CD8-positive, alpha-beta memory T cell (primary cell): ENCODE measurements at places on chromosomes 1 and 21. TPM values are rescaled to one million over a fixed set of nuclear protein-coding genes. Genes with fewer than 3 reads are reported as not detected.

DNA sequence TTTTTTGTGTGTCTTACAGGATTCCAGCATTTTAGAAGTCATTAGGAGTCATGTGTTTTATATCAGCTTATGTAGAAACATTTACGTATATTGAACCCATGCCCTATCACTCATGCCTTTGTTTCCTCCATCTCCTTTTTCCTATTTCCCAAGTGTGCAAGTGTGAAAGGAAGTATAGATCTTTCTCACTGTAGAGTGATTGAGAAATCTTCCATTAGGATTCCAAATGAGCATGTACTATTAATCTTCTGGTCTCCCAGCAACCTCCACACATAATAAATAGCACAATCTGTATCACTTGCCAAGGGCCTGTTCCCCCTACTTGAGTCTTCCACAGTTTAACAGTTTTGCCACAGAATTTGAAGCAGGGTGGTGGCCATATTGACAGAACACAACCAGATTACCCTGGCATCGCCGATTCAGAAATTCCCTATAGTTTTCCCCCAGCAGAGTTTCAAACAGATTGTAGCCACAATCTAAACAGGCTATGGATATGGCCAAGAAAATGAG lies 1052.8 kb downstream of the TTLL7 start:
- no peak for DNase-seq

PRDX1 gene
- 261 TPM for polyA plus RNA-seq

SHISA4 gene
- 0.41 TPM for polyA plus RNA-seq

OR2T29 gene
- polyA plus RNA-seq = not detected

GRCh38 chr1:113608399-113608798 lies 150.9 kb downstream of the PHTF1 start:
- no peak for DNase-seq

RCSD1 gene
- polyA plus RNA-seq = 171 TPM

GRCh38 chr1:23444596-23445390 lies 20.2 kb upstream of the TCEA3 start:
- no peak for DNase-seq

GRCh38 chr1:67685558-67686266 lies 711 bp downstream of the GADD45A start:
- peak; percentile 57 for DNase-seq

CHIA gene
- not detected for polyA plus RNA-seq

- no peak for DNase-seq
These were observed 8.4 kb downstream of the PLPP3 start for GRCh38 chr1:56570924-56571372.

PADI2 gene
- polyA plus RNA-seq = not detected

CD247 gene
- polyA plus RNA-seq = 395 TPM

DNA sequence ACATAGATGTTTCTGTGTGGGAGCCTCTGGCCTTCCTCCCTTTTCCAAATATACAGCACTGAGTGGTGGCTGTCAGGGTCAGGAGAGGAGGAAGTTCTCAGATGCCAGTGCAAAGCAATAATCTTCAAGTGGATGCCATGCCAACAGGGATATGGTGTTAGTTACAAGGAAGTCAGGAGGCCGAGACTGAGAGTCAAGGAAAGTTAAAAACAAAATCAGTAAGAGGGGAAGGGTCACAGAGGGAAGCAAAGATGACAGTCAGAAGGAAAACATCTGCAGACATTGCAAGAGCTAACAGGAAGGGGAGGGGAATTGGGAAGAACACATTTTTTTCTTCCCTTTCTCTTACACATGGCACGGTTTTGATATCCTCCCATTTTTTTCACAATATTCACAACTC lies 691.4 kb downstream of the ADGRL2 start:
- no peak for DNase-seq

TAF13 gene
- polyA plus RNA-seq = 2.3 TPM

- no peak for DNase-seq
These were observed 87.4 kb downstream of the CRB1 start for GRCh38 chr1:197355248-197355995.

GRCh38 chr1:96865731-96866685 lies 144.4 kb downstream of the PTBP2 start:
- DNase-seq = no peak

DNA sequence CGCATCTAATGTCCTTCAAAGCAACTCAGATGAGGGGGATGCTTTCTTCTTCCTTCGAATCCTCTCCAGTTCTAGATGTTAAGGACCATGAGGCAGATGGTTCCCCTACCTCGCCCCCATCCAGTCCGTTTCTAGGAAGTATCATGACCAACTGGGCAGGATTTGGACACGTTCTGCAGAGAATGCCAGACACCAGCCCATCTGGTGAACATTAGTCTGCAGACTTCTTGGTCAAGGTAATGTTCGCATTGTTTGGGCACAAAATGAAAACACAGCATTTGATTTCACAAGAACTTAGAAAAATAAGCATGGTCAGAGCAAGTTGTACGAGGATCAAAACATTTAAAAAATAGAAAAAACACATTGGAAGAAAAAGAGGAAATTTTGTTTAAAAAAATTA lies 25.4 kb upstream of the ADARB1 start:
- DNase-seq = no peak

SLC16A4 gene
- 0.49 TPM for polyA plus RNA-seq

- DNase-seq = no peak
These were observed 166.7 kb downstream of the GALNT2 start for GRCh38 chr1:230233786-230234185.

LORICRIN gene
- polyA plus RNA-seq = not detected

- no peak for DNase-seq
These were observed 26.9 kb upstream of the DDR2 start for GRCh38 chr1:162605225-162605927.

- peak; percentile 66 for DNase-seq
These were observed 5.7 kb upstream of the TPRG1L start for GRCh38 chr1:3618881-3619671.

DNA sequence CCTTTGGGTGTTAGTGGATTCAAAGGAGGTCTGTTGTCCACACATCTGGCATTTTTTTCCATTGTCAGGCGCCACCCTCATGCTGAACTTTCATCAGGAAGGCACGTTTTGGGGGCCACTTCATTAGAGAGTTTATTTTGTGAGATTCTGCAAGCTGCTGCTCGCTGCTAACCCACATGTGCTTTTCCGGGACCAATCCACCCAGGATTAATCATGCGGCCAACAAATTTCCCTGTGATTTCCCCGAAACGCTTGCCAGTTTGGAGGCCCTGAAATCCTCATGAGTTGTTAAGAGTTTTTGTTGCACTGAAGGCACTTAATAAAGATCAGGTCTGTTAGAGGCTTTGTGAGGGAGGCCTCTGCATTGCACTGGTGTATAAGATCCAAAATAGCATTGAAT lies 2.4 kb downstream of the PDPN start:
- DNase-seq = no peak

CFHR1 gene
- polyA plus RNA-seq = not detected

TRIM58 gene
- 0.08 TPM for polyA plus RNA-seq

HPDL gene
- 1.4 TPM for polyA plus RNA-seq

DNA sequence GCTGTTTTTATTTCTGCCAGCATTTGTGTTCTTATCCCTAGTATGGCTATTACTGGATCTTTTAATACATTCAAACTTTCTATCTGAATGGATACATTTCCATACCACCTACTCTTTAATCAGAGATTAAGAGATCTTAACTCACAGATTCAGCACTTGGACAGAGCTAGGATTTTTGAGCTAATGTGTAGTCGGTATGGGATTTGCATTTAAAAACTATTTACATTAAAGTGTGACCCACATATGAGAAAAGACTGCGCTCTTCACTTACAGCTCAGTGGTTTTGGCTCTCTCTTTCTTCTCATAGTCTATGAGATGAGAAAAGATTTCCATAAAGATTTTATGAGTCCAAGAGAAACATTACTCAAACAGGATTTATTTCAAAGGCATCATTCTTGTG lies 16.4 kb downstream of the HMGB4 start:
- DNase-seq = no peak

FCGR3B gene
- 0.46 TPM for polyA plus RNA-seq

FCGR2B gene
- polyA plus RNA-seq = 0.38 TPM

GRCh38 chr1:208584167-208584755 lies 340.1 kb upstream of the PLXNA2 start:
- DNase-seq = no peak

DNA sequence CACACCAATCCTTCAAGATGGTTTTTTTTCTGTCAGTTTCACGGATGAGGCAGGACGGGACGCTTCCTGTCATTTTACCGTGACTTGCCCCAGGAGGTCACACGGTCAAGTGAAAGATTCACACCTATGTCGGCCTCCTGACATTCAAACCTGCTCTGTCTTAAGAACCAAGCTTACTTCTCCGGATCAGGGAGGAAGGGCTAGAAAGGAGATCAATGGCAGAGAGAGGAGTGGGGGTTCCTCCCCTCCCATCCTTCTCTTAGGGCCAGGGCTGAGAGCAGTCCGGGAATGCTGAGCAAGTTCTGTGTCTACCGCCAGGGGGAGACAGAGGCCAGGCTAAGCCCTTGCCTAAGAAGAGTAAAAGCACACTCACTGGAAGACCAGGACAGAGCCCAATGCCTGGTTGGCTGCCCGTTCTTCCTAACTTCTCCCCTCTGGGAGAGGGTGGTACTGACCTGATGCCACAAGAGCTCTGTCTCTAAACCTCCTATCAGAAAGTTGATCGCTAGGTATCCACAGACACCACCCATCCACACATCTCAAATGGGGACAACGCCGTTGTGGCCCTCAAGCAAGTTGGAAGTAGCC lies 1.1 kb upstream of the PPM1J start:
- DNase-seq = peak; percentile 76

DNA sequence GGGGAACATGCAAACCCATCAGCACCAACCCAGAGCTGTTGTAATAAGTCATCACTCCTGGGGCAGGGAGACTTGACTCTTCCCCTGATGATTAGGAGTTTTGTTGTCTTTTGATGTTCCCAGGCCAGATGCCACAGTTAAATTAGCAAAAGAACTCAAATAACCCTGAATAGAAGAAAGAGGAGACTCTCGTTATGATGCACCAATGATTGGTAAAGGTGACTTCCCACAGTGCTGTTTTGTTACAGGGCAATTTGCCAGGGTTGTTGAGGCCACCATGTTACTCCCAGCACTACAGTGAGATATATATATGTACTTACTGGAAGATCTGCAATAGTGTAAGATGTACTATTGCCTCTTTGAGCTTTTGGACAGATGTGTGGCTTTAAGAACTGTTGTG lies 24.3 kb upstream of the RCAN1 start:
- DNase-seq = no peak

SYCP1 gene
- polyA plus RNA-seq = not detected
